ENCODE measurements at places on chromosomes 4 and X.

DNA sequence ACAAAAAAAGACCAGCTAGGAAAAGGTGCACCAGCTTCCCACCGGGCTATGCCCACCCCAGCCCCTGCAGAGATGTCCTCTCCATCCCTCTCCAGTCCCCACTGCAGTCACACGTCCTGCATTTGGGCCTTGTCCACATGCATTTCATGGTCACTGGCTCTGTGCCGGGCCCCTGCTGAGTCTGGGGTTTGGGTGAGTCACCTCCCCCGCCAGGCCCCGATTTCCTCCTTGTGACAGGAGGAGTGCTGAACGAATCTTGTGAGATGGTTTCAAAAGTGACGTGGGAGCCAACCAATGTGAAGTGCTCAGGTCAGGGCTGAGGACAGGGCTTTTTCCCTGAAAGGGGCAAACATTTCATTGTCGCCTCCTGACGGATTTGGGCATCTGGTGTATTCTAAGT is 7.1 kb downstream of the CPZ start:
- DNase-seq, result no peak

- no peak for DNase-seq
Observed at GRCh38 chrX:97685753-97686152, 802.0 kb downstream of the RPA4 start.

DNA sequence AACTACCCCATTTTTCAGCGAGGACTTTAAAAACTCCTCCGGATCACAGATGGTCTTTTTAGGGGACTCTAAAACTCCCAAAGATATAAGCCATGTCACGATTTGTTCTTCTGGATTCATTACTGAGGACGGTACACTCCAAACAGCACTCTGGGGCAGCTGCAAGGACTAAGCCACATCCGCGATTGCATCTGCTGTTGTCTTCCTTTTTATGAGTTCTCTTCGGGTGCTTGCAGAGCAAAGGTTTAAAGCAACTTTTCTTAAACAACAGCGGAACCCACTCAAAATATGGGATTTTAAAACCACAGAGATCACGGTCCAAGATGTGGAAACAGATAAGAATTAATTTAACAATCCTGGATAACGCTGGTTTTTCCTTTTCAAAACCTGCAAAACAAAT is at the start of gene ARHGEF6:
ARHGEF6 (minus strand) TSS at position 170 of the 400 bp plus-strand sequence; CDS start at position 120, 50 bp downstream.
- peak; percentile 41 for DNase-seq

DNA sequence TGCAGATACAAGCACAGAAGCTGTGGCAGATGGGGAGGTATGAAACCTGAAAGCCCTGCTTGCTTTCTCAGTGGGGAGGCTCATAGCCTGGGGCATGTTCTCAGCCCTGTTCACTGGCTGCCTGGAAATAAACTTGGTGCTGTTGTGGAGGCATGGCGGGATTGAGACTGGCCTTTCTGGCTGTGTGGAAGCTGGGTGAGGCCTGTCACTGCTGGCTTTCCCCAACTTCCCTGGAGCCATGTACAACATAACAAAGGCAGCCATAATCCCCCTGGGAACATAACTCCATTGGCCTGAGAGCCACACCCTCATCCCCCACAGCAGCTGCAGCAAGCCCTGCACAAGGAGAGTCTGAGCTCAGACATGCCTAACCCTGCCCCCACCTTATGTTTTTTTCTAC is 237.7 kb upstream of the TLL1 start:
- DNase-seq, result no peak

GRCh38 chrX:136159611-136160025 is 12.3 kb downstream of the FHL1 start:
- DNase-seq, result peak; percentile 21

DNA sequence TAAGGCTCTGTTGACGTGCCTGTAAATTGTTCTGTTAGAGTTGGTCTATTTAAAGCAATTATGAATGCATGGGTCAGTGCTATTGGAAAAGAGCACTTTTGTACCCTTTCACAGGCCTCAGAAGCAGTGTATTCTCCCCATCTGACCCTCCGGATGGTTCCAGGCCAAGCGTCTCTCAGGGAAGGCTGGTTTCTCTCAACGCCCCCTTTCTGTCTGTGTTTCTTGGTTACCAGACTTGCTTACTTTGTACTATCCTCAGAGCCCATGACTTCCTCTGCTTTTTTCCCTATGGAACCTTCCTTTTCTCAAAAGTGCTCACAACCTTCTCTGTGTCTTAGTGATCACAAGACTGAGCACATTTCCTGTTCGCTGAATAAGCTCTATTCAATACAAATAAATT is 559.3 kb upstream of the ZFP42 start:
- DNase-seq, result no peak

DNA sequence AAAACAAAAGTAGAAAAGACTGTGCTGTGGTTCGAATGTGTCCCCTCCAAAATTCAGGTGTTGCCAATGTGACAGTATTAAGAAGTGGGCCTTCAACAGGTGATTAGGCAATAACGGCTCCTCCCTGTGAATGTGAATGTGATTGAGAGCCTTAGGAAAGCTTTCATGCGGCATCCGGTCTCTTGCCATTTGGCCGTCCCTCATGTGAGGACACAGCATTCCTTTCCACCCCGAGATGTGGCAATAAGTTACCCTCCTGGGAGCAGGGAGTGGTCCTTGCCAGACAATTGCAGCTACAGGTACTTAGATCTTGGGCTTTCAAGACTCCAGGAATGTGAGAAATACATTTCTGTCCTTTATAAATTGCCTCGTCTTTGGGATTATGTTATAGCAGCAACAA is 129.3 kb downstream of the CPEB2 start:
- DNase-seq, result no peak

DNA sequence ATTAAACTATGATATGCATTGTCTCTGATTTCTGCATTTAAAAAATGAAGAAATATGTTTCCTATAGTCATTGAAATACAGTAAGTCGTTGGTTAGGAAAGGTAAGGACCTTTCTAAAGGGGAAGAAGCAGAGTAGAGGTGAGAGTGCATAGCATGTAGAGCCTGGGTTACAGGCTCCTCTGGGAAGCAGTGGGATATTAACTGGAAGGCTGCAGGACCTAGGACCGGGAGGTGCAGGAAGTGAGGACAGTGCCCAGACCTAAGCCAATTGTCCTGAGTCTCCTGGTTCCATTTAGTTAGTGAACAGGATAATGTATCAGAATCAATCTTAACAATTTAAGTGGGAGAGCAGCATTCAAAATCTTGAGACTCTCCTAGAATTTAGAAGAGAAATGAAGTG is 237.1 kb upstream of the NUDT6 start:
- DNase-seq, result no peak

DNA sequence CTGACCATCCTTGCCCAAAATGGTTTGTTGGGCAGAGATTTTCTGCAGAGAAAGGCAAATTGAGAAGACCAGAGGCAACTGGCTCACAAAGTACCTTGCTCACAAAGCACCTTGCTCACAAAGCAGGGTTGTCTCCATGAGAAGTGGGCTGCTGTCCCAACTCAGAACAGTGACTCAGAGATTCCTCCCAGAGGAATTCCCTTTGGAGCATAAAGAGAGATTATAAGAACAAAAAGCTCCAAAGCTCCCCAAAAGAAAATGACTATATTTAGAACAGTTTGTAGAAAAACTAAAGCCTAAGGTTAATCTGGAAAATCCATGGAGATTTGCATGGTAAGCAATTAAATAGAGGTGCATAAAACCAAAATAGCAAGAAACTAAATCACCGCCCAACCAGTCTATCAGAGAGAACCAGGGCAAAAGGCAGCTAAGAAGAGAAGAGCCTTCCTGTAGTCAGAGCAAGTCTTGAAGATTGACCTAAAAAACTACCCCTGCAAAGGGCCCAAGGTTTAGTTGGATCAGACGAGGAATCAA is 731.4 kb downstream of the FAT4 start:
- DNase-seq, result no peak

DNA sequence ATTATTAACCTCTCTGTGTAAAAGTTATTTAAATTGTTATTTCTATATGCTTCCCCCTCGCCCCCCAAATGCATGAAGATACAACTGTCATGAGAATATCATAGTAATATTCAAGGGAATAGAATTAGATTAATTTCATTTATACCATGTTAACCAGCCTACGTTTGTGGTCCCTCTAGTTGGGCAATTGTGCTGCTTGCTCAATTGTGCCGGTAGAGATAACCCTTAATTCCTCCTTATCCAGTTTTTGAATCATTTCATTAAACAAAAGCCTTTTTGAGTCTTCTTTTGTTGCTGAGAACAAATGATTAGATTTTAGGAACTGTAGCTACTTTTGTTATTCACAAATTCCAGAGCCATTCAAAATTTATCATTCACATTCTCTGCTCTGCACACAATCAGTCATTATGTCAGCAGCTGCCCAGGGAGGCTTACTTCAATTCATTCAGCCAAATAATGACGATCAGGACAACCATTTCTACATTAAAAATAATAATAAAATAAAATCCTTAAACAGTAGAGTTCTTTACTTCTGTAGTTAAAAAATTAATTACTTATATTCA is 98.1 kb downstream of the ADGRL3 start:
- no peak for DNase-seq

DNA sequence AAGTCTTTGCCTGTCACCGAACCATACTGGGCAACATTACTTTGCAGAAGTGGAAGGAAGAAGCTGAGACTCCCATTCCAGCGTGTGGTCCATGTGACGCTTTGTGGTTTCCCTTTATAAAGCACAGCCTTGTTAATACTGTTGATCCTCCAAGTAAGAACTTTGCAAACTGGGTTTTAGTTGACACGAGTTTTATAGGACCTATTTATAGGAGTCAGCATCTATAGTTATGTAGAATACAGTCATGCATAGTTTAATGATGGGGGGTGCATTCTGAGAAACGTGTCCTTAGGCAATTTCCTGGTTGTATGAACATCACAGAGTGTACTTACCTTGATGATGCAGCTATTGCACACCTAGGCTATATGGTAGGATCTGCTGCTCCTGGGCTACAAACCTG is 1879.4 kb upstream of the TENM3 start:
- no peak for DNase-seq

GRCh38 chr4:158681629-158682028 is 9.5 kb downstream of the ETFDH start:
- no peak for DNase-seq

GRCh38 chr4:108337923-108338322 is 169.2 kb upstream of the LEF1 start:
- DNase-seq, result no peak

DNA sequence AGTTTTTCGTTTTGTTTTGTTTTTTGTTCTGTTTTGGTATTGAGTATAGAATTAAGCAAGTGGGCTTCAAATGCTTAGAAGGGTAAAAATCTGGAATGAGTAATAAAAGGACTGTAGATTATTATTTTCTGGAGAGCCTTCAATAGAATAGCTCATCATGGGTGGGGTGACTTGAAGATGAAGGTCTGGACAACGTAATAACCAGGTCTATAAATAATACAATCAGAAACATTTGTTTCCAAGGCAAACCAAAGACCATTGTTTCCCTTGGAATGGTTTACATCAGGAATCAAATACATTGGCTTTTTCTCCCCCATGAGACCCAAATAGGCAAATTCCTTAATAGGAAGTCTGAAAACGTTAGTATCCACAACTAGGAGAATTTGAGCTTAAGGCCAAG is 721.6 kb downstream of the RPA4 start:
- DNase-seq, result no peak

DNA sequence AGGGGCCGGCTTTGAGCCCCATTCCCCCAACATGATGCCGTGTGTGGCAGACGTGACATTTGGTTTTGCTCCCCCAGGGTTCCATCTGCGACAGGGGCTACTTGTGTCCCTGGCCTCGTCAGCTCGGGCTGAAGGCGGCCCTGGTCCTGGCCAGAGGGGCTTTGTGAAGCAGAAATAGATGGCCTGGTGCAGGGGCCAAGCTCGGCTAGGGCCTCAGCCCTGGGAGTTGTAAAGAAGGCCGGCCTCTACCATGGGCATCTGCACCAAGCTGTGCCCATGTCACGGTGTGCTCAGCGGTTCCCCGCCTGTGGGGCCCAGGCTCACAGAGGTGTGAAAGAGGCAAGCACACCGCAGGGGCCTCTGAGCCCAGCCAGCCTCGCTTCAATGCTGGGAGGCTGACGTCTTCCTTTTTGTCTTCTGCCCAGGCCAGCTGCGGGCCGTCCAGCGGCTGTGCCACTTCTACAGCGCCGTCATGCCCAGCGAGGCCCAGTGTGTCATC is 32.5 kb downstream of the SH3TC1 start:
- no peak for DNase-seq

DNA sequence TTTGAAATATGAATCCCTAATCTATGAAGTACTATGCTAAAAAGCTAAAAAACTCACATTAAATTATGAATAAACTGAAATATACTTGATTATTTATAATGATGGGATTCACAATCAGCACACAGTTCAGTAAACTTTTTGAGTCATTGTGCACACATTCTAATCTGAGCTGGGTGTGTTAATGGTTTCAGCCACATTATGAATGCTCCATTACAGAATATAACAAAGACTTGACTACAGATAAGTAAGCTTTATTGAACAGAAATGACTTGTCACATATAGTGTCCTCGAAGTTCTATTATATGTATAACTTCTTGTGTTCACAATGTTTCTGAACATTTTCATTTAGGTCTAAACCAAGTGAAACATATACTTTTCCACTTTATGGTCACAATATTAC is 1649.9 kb upstream of the IGFBP7 start:
- DNase-seq, result no peak

GRCh38 chr4:37879365-37879764 is 11.5 kb upstream of the TBC1D1 start:
- DNase-seq, result no peak

GRCh38 chrX:23373129-23373804 is 38.6 kb downstream of the PTCHD1 start:
- no peak for DNase-seq

DNA sequence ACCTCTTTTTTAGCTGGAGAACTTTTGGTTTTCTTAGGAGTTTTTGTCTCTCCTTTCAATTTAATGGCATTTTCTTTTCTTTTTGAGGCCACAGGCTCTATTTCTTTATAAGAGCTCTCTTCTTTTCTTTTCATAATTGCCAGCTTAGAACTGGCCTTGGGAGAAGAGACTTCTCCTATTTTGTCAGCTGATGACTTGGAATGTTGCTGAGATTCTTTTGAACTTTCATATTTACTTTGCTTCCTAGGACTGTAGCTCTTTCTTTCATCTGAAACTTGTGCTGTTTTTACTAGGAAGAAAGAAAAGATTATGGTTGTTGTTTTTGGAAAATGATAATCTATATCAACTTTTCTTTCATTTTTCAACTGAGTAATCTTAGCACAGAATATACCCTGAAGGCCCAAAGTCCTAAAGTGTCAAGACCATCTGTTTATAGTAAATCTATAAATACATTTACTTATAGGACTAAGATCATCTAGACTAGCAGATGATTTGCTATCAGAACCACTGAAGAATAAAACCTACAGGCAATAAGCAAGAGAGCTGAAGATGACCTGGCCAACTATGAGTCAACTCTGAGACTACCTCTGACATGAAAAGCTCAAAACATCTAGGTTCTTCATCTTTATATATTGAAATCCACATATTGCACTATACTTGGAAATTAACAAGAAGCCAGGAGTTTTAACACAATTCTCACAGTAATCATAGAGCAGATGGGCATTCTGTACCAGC is 45.6 kb downstream of the RFC1 start:
- DNase-seq, result no peak

GRCh38 chrX:131828482-131828881 is 194.6 kb upstream of the STK26 start:
- no peak for DNase-seq
